Activated naive CD4-positive, alpha-beta T cell treated with anti-CD3 and anti-CD28 coated beads, Interleukin-2, amount 10 ng/mL, durations not matched to agents 7 days and 5 days (primary cell): ENCODE measurements at places on chromosomes 12 and 14.
A peak's percentile ranks its signal among the peaks of the same experiment; 100 is the strongest.

- no peak for DNase-seq
Measured at GRCh38 chr12:51621156-51621922, 30.3 kb downstream of the SCN8A start.

DNA sequence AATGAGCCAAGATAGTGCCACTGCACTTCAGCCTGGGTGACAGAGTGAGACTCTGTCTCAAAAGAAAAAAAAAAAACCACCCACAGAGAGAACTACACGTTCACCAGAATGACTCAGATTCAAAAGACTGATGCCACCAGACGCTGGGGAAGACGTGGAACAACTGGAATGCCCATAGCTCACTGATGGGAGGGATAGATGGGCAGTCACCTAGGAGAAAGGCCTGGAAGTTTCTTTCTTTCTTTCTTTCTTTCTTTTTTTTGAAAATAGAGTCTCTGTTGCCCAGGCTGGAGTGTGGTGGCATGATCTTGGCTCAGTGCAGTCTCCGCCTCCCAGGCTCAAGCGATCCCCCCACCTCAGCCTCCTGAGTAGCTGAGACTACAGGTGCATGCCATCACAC, 10.0 kb upstream of the KLC1 start:
- DNase-seq, result no peak

DNA sequence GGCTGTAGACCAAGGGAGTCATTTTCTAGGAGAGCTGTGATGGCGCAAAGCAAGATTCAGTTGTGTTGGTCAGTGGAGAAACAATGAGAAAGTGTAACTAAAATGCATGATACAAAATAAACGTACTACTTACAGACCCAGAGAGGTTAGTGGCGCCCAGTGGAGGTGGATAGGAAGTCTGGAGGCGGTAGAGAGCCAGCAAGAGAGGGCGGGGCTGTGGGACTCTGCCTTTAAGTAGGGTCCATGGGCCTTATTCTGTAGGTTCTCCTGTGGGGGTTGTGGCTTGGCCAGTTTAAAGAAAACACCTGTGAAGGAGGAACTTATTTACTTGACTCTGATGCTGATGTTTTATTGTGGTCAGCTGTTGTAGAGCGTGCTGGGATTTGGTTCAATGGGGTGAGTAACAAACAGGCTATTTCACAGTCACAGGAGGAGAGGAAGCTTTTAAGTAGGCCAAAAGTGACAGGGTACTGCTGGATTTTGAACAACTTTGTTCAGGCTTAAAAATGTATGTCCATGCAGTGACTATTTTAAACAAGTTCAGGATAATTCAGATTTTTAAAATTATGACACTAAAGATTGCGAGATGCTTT, 1097.7 kb downstream of the TMTC2 start:
- no peak for DNase-seq

DNA sequence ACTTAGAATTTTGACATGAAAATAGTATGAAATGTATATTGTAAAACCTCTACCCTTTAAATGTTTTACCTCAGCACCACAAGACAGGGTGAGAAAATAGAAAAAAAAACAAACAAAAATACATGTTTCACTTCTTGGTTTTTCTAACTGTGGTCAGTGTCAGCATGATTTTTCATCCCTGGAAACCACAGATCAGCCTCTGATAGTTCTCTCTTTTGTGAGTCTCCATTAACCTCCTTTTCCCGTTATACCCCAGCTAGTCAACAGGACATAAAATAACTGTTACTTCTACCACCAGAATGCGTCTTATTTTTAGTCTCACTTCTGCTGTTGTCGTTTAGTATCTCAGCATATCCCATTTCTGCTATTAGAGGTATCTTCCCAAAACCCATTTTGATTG, 48.3 kb upstream of the KCNMB4 start:
- no peak for DNase-seq

DNA sequence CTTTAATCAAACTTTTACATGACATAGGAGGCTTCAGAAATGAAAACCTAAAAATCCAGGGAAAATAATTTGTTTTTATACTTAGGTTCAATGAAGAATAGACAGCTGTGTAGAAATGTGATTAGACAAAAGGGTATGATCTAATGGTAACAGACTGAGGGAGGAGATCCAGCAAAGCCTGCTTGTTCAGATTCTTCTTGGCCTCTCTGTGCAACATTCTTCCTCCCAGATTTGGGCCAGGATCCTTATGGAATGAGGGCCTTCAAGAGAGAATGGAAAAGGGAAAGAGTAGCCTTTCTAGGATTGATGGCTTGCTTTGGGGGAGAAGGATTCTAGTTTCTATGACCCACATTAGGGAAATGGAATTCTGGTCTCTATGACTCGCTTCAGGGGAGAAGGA, 94.5 kb upstream of the G2E3 start:
- DNase-seq, result no peak

- no peak for DNase-seq
Measured at GRCh38 chr14:96409701-96410100, 17.8 kb downstream of the AK7 start.

DNA sequence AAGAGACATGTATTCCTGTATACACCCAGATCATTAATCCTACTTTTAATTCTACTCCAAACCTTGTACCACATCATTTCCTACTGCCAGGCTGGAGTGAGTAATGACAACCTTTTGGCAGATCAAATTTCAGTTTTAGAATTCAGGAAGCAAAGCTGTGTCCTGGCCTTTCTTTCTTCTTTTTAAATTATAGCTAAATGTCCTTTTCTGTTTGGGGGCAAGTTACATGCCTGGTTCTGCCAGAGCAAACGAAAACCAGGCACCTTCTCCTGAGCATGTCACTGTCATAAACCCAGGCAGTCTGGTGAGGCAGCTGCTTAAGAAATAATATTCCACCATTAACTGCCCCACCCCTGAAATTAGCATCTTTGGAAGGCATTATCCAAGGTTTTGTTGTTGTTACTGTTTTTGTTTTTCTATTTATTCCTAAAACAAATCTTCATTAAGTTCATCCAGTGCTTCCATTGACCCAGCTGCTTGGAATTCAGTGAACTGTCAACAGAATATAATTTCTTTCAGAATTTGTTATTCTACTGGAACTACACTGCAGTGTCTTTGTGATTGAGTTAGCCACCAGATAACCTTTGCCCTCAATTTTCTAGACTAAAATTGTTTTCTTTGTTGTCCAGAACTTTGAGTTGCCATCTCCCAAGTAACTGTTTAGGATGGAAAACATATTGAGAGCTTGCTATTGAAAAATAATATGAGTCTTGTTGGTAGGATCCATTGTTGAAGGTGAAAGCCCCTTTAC, 33.2 kb downstream of the SAMD4A start:
- no peak for DNase-seq

GRCh38 chr12:124699909-124700308, 132.5 kb upstream of the NCOR2 start:
- DNase-seq, result no peak

- DNase-seq, result no peak
Measured at GRCh38 chr12:103839103-103839502, 1.9 kb downstream of the NT5DC3 start.

DNA sequence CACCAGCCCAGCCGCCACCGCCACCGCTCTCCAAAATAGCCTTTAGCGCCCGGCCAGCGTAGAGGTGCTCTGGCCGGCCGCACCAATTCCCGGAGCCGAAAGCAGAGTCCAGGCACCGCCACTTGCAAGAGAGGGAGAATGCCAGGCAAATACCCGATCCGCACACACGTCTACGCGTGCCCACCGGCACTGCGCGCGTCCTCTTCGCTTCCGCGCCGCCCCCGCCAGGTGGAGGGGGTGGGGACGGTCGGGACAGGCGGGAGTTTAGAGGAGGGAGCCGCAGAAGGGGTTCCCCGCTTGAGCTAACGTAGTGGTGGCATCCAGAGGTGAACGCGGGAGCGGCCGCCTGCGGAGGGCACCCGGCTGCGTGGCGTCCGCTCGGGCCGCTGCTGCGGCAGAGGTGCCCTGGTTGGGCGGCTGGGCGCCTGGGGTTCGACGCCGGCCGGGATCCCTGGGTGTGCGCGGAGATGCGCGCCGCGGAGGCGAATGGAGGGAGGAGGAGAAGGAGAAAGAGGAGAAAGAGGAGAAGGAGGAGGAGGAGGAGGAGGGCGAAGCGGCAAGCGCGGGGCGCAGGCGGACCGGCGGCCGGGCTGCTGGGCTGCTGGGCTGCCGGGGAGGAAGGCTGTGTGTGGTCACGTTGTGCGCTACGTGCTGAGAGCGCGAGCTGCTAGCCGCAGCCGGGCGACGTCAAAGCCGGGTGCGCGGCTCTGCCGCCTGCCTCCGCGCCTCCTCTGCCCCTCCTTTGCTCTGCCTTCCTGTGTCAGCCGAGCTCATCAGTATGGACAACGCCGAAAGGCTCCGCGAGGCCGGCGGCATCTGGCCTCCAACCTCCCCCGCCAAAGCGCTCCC, at the start of gene MDGA2:
Gene MDGA2 (minus strand): TSS at position 140 of the 849 bp plus-strand sequence.
- no peak for DNase-seq

GRCh38 chr12:39798977-39799376, 179.4 kb upstream of the ABCD2 start:
- no peak for DNase-seq

GRCh38 chr14:68506645-68507419, 286.0 kb downstream of the ZFP36L1 start:
- DNase-seq, result peak; percentile 30

DNA sequence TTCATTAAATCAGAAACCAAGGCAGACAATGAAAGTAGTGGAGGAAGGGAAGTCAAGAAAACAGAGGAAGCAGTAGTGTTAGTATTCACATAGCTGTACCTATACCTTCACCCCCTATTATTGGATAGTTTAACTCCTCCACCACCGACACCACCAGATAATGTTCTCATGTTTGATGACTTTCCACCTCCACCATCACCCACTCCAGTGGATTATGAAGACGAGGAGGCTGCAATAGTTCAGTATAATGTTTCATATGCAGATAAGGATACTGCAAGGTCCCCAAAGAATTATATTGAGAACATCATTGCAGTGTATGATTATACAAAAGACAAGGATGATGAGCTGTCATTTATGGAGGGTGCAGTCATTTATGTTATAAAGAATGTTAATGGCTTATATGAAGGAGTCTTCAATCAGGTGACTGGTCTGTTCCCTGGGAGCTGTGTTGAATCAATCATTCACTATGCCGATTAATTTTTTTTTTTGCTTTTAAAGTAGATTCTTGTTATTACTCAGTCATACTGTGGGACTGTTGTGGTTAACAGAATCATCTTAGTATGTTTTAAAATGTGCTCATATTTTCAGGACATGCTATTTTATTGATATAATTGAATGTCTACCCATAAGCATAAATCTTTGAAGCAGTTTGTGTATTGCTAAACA, 32.2 kb upstream of the KTN1 start:
- no peak for DNase-seq

- DNase-seq, result no peak
Measured at GRCh38 chr12:6249580-6249979, 49.4 kb downstream of the CD9 start.

DNA sequence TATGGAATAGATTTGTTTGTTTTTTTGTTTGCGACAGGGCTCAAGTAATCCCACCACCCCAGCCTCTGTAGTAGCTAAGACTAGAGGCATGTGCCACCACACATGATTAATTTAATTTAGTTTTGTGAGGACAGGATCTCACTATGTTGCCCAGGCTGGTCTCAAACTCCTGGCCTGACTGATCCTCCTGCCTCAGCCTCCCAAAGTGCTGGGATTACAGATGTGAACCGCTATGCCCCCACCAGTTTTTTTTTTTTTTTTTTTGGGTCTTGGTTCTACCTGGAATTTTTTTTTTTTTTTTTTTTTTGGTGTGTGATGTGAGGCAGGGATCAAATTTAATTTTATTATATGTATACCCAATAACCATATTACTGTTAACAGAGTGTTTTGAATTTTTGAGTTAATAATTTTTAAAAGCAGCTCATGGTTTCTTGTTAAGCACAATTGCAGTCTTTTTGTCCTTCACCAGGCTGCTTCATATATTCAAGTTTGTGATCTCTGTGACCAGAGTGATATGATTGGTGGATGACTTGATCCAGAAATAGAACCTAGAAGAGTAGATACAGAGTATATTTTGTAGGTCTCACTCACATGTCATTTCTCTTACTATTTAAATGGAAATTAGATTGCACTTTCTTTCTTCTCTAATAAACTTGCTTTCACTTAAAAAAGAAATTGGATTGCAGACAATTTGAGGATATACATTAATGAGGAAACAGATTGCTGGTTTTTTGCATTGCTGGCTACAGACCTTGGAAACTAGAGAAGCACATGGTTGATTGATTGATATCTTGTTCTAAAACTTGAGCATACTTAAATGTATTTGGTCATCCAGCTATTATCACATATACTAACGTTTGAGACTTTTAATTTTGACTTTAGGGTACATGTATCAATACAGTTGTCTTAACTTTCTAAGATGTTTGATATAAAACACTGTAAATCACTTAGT, 13.2 kb downstream of the ADIPOR2 start:
- DNase-seq, result no peak

GRCh38 chr14:32710731-32711680, 227.7 kb upstream of the NPAS3 start:
- DNase-seq, result no peak

- no peak for DNase-seq
Measured at GRCh38 chr12:78181544-78182162, 351.0 kb downstream of the NAV3 start.

GRCh38 chr14:104979758-104980610, 1.8 kb upstream of the AHNAK2 start:
- DNase-seq, result peak; percentile 22

DNA sequence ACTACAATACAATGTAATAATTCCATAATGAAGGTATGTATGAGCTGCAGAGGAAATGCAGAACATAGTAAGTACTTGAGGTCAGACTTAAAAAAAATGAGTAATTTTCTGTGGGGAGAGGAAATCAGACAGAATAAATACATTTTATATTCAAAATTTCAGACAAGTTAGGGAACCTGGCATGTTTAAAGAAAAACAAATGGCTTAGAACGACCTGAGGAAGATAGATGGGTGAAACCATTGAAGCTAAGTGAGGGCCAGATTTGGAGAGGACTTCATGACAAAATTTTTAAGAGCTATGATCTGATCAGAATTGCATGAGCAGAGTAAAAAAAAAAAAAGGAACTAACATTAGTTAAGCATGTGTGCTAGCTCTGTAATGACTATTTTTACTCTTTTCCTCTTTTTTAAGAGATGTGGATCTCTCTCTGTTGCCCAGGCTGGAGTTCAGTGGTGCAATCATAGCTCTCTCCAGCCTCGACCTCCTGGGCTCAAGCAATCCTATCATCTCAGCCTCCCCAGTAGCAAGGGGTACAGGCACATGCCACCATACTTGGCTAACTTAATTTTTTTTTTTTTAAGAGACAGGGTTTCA, 157.6 kb upstream of the PDE3A start:
- DNase-seq, result no peak

GRCh38 chr14:98947911-98948595, 323.9 kb downstream of the BCL11B start:
- no peak for DNase-seq

GRCh38 chr14:67077921-67078320, 111.3 kb upstream of the GARIN2 start:
- DNase-seq, result no peak

GRCh38 chr14:35414365-35414764, 9.8 kb upstream of the NFKBIA start:
- no peak for DNase-seq

- DNase-seq, result no peak
Measured at GRCh38 chr12:62525271-62525670, 58.6 kb downstream of the MON2 start.

- no peak for DNase-seq
Measured at GRCh38 chr14:87203346-87203745, 789.6 kb downstream of the GALC start.

GRCh38 chr12:98678946-98679610, 34.0 kb downstream of the APAF1 start:
- DNase-seq, result no peak
